ENCODE measurements at places on chromosomes 3 and 15. TPM values are rescaled to one million over a fixed set of nuclear protein-coding genes. Genes with fewer than 3 reads are reported as not detected.

The CD80 gene
- not detected for total RNA-seq

The CD96 gene
- 0.28 TPM for total RNA-seq

The GOLGA8S gene
- under 0.01 TPM for total RNA-seq

The SLC15A2 gene
- 0.18 TPM for total RNA-seq

The AMT gene
- 0.36 TPM for total RNA-seq

The RBP2 gene
- not detected for total RNA-seq

The LMAN1L gene
- not detected for total RNA-seq

The DOCK3 gene
- total RNA-seq: under 0.01 TPM

DNA sequence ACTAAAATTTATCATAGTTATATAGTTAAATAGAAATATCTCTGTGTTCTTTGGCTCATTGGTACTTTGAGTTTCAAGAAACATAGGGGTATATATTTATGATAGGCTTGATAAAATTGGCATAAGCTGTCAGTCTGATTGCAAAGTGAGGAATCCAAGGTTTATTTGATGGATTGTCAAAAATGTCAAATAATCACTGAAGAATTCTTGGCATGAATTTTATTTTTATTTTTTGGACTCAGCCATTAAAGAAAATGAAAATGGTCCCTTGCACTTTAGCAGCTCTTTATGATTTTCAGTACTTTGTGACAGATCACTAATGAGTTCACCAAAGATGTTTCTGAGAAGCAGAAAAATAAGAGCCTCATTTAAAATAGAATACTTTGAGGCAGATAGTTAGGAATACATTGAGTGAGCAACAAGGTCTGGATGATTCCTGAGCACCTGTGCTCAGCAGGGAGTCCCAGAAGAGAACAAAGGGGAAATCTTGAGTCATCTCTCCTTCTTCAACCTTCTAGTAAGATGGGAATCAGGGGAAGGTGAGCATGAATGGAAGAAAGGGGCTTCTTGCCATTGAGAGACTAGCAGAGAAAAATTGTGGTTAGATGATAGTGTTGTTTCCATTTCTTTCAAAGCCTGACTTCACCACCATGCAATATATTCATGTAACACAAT lies 85.3 kb upstream of the VEPH1 start:
- no peak for DNase-seq
- H3K4me3 ChIP-seq: no peak overlapping the region
- H3K27ac ChIP-seq: no peak overlapping the region

- DNase-seq: peak; percentile 10
- H3K36me3 ChIP-seq: no peaks in the 10 kb centered on the region
- no peaks in the 10 kb centered on the region for H3K27me3 ChIP-seq
- H3K4me1 ChIP-seq: no peaks in the 10 kb centered on the region
- no peak overlapping the region for H3K27ac ChIP-seq
- H3K4me3 ChIP-seq: no peak overlapping the region
These were observed 818.8 kb upstream of the LMCD1 start for GRCh38 chr3:7682822-7683229.

- DNase-seq: no peak
- no peaks in the 10 kb centered on the region for H3K36me3 ChIP-seq
- H3K4me1 ChIP-seq: peaks cover 5% of the 10 kb centered on the region
- H3K27me3 ChIP-seq: no peaks in the 10 kb centered on the region
These were observed 143.4 kb upstream of the TSC22D2 start for GRCh38 chr3:150264561-150265279.

GRCh38 chr15:69787791-69788190 lies 309.9 kb downstream of the TLE3 start:
- H3K27me3 ChIP-seq: peaks cover 23% of the 10 kb centered on the region
- H3K27ac ChIP-seq: no peak overlapping the region
- no peaks in the 10 kb centered on the region for H3K4me1 ChIP-seq
- H3K36me3 ChIP-seq: no peaks in the 10 kb centered on the region
- no peak overlapping the region for H3K4me3 ChIP-seq

GRCh38 chr3:127734754-127735473 lies 62.2 kb downstream of the ABTB1 start:
- no peaks in the 10 kb centered on the region for H3K27me3 ChIP-seq
- H3K36me3 ChIP-seq: no peaks in the 10 kb centered on the region
- H3K27ac ChIP-seq: peak overlapping the region; percentile 61
- DNase-seq: peak; percentile 98
- H3K4me3 ChIP-seq: no peak overlapping the region

DNA sequence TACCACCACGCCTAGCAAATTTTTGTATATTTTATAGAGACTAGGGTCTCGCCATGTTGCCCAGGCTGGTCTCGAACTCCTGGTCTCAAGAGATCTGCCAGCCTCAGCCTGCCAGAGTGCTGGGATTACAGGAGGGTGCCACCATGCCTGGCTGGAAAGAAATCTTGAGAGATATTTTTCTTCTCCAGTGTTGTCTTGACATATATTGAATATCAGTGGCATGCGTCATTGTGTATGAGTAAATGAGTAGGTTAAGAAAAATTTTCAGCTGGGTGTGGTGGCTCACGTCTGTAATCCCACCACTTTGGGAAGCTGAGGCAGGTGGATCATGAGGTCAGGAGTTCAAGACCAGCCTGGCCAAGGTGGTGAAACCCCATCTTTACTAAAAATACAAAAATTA lies 3.5 kb upstream of the PIF1 start:
- H3K4me1 ChIP-seq: peaks cover 4% of the 10 kb centered on the region
- no peak overlapping the region for H3K27ac ChIP-seq
- H3K36me3 ChIP-seq: no peaks in the 10 kb centered on the region
- no peaks in the 10 kb centered on the region for H3K27me3 ChIP-seq

DNA sequence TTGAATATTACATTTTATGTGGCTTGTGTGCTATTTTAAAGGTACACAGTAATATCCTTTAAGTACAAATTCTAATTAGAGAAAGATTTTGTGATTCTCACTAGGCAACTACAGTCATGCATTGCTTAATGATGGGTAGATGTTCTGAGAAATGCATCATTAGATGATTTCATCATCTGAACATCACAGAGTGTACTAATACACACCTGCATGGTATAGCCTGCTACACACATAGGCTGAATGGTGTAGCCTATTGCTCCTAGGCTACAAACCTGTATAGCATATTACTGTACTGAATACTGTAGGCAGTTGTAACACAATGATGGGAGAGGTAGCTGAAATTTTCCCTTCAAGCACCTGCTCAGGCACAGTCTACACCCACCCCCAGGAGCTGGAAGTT lies 217.4 kb upstream of the EOMES start:
- no peaks in the 10 kb centered on the region for H3K36me3 ChIP-seq
- DNase-seq: no peak
- H3K27ac ChIP-seq: no peak overlapping the region

DNA sequence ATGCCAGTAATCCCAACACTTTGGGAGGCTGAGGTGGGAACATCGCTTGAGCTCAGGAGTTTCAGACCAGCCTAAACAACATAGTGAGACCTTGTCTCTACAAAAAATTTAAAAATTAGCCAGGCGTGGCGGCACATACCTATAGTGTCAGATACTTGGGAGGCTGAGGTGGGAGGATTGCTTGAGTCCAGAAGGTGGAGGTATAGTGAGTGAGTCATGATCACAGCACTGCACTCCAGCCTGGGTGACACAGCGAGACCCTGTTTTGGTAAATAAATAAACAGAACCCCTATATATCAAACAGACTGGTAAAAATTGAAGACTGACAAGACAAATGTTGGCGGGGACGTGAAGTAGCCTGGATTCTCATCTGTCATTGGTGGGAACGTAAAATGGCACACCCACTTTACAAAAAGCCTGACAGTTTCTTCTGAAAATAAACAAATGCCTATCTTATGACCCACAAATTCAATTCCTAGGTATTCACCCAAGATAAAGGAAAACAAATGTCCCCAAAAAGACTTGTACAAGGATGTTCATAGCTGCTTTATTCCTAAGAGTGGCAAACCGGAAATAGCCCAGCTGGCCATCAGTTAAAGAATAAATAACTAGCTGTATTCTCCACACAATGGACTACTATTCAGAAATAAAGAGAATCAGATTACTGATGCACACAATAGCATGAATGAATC lies 47.0 kb upstream of the GK5 start:
- peaks cover 9% of the 10 kb centered on the region for H3K4me1 ChIP-seq
- no peaks in the 10 kb centered on the region for H3K27me3 ChIP-seq
- no peak overlapping the region for H3K4me3 ChIP-seq
- H3K36me3 ChIP-seq: no peaks in the 10 kb centered on the region

GRCh38 chr15:78390826-78391225 lies 47.2 kb upstream of the IREB2 start:
- H3K36me3 ChIP-seq: no peaks in the 10 kb centered on the region
- DNase-seq: no peak
- H3K27me3 ChIP-seq: peaks cover 53% of the 10 kb centered on the region
- no peaks in the 10 kb centered on the region for H3K4me1 ChIP-seq
- no peak overlapping the region for H3K27ac ChIP-seq
- no peak overlapping the region for H3K4me3 ChIP-seq

DNA sequence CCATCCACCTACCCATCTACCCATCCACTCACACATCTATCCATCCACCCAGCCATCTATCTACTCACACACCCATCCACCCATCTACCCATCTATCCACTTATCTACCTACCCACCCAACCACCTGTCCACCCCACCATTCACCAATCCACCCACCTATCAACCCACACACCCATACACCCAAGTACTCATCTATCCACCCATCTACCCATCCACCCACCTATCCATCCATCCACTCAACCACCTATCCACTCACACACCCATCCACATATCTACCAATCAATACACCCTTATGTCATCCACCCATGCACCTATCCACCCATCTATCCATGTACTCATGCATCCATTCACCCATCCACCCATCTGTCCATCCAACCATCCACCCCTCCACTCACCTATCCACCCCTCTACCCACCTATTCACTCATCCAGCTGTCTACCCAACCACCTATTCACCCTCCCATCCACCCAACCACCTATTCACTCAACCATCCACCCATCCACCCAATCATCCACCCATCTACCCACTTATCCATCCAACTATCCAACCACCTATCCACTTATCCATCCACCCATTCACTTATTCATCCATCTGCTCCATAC lies 109.8 kb downstream of the CHSY1 start:
- no peak for DNase-seq
- no peak overlapping the region for H3K4me3 ChIP-seq
- H3K4me1 ChIP-seq: peaks cover 13% of the 10 kb centered on the region
- no peaks in the 10 kb centered on the region for H3K36me3 ChIP-seq

DNA sequence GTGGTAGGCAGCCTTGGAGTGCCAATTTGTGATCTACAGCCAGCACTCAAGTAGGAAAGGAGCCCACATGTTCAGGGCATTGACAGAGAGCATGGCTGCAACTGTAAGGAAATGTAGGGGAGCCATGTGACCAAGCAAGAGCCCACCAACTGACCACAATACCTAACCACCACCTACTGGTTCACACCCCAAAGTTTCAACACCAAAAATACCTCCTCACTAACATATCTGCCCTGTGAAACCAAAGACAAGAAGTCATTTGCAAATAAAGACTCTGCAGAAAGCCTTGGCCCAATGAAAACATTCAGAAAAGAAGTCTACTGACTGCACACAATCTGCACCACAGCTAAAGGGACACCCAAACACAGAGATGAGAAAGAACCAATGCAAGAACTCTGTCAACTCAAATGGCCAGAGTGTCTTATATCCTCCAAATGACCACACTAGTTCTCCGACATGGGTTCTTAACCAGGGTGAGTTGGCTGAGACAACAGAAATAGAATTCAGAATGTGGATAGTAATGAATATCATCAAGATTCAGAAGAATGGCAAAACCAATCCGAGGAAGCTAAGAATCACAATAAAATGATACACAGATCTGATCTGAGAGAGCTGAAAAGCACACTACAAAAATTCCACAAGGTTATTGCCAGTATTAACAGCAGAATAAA lies 40.6 kb downstream of the SLC9C1 start:
- no peak for DNase-seq
- no peak overlapping the region for H3K4me3 ChIP-seq
- no peaks in the 10 kb centered on the region for H3K36me3 ChIP-seq
- H3K27me3 ChIP-seq: no peaks in the 10 kb centered on the region
- H3K4me1 ChIP-seq: no peaks in the 10 kb centered on the region
- H3K27ac ChIP-seq: no peak overlapping the region

DNA sequence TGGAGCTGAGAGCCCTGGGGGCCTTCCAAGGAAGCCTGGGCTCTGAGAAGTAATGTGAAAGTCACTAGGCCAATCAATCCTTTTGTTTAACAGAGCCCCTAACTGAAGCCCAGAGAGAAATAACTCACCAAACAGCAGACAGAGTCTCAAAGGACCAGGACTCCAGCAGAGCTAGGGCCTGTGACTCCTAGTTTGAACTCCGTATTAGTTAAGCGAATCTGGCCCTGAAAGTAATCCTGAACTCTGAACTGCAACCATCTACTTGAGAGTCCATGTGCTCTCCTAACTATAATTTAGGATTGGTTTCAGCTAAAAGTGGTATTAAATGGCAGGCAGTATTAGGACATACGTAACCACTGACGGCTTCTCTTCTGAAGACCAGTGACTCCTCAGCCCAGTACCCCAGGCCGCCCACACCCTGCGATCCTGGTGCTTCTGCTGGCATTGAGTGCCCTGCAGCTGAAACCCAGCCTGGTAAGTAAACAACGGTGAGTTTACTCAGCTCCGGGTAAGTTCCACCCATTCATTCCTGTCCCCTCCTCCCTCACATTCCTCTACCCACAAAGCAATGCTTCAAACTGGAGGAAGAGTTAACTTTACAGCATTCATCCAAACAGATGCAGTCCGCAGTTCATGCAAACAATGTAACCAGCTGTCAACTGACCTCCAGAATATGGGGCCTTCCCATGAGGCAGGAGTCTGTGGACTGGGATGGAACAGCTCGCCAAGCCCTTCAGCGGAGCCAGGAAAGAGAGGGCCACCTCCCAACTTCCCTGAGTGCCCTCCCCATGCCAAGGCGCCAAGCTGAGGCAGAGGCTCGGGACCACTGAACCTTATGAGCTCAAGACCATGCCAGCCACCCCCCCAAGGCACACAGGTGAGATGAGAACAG lies 7.3 kb downstream of the MYO5C start:
- peaks cover 8% of the 10 kb centered on the region for H3K4me1 ChIP-seq
- no peak overlapping the region for H3K27ac ChIP-seq
- H3K4me3 ChIP-seq: no peak overlapping the region
- H3K36me3 ChIP-seq: no peaks in the 10 kb centered on the region

- H3K4me1 ChIP-seq: peaks cover 3% of the 10 kb centered on the region
- no peak overlapping the region for H3K27ac ChIP-seq
- no peaks in the 10 kb centered on the region for H3K36me3 ChIP-seq
- H3K27me3 ChIP-seq: peaks cover 3% of the 10 kb centered on the region
- no peak overlapping the region for H3K4me3 ChIP-seq
These were observed 230.8 kb downstream of the MEX3B start for GRCh38 chr15:81814882-81815455.
